LHCN-M2 (cell line): ENCODE measurements at places on chromosomes 11 and 22. TPM values are rescaled to one million over a fixed set of nuclear protein-coding genes. Genes with fewer than 3 reads are reported as not detected.
A peak's percentile ranks its signal among the peaks of the same experiment; 100 is the strongest.

THY1 gene
- total RNA-seq: 221 and 333 TPM in 2 replicates

SLCO2B1 gene
- not detected in 2 replicates for total RNA-seq

P4HA3 gene
- total RNA-seq: 3.1 TPM in 2 replicates

- no peak for DNase-seq
Observed at GRCh38 chr11:1117992-1118391, 39.8 kb upstream of the MUC5AC start.

DNA sequence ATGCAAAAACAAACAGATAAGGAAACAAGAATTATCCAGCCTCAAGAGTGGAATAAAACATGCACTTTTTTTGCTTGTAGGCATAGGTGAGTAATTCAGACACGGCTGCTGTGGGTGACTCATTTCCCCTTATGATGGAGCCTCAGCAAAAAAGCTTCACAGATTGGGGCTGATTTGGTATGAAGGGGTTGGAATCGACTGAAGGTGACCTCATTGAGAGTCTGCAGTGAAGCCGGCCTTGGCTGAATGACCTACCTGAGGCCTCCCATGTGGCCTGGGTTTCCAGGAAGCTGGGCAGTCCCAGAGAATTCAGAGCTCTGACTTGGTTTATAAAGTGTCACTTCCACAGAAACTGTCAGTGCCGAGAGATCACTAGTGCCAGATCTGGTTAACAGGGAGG lies 34.2 kb upstream of the VPREB1 start:
- DNase-seq: peak; percentile 70

DNA sequence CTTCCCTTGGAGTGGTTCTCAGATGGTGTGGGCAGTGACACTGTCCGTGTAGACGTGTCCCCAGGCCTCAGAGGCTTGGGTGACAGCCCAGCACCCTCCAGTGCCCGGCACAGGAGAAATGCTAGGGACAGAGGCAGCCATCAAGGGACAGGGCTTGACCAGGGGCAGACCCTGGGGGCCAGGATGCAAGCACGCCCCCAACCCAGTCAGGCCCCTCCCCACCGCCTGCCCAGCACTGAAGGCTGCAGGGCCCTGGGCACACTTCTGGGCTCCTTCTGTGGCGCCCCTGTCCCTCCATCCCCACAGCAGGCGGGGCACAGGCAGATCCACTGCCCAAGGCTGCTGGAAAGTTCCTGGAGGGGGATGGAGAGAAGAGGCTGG lies 11.1 kb downstream of the IGF2 start:
- no peak for DNase-seq
